ENCODE measurements at places on chromosomes 6 and 20.

- no peak for DNase-seq
Measured at GRCh38 chr6:136144251-136145023, 105.7 kb downstream of the MTFR2 start.

- no peak for DNase-seq
Measured at GRCh38 chr20:43238266-43238665, 48.6 kb upstream of the PTPRT start.

- no peak for DNase-seq
Measured at GRCh38 chr6:44059359-44060346, 67.6 kb downstream of the MRPL14 start.

DNA sequence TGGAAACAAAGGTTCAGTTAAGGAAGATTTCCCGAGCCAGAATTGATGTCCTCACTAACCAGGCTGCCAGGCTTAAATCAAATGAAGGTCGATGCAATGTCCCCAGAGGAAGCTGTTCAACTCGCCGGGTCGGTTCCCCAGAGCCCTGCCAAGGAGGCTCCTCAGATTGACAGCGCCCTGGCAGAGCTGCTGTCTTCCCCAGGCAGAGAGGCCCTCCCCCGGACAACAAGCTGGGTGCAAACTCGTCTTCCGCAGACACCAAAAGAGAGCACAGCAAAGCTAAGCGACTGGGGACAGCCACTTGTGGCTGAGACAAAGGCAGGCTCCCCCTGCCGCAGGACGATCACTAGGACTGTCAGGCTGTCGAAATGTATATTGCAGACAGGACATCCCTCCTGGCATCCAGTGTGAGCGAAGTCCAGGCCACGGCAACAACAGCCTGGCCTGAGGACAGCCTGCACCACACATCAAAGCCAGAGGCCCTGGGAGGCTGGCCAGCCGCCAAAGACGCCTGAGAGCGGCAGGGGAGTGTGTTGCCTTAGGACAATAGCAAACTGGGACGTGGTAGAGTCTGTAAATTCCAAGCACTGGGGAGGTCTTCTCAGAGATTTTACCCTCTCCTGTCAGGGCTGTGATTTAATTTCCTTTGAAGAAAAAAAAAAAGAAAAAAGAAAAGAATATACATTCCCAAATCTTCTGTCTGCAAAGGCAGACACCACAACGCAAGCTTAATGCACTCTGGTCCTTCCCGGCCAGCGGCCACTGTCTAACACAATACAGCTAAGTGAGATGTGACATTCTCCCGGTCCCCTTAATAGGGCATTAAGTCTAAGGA, 99.1 kb downstream of the HIVEP2 start:
- DNase-seq: no peak

GRCh38 chr6:12222405-12223366, 67.5 kb upstream of the EDN1 start:
- no peak for DNase-seq

DNA sequence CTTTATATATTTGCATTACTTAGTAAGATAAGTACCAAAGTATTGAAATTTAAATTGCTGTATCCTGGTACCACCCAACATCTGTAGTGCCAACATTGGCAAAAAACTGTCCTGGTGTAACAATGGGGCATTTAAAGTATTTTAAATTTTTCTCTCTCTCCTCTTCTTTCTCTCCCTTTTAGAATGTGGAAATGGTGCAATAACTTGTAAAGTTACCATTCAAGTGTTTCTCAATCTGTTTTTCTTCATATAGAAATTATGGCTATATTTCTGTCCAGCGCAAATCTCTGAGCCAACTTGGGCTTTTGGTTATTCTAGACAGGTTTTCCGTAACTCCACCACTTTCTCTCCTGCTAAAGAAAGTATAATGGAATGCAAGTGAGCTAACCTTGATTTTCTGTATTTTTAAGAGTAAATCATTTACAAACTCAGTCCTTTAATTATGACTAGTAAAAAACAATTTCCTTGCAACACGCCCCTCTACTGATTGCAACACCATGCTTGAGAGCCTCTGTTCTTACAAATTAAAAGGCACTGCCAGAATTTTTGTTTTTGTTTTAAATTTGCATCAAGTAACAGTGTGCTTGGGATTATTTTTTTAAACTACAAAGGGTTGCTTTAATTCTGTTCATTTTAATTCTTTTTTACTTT, 324.2 kb upstream of the CITED2 start:
- DNase-seq: no peak

DNA sequence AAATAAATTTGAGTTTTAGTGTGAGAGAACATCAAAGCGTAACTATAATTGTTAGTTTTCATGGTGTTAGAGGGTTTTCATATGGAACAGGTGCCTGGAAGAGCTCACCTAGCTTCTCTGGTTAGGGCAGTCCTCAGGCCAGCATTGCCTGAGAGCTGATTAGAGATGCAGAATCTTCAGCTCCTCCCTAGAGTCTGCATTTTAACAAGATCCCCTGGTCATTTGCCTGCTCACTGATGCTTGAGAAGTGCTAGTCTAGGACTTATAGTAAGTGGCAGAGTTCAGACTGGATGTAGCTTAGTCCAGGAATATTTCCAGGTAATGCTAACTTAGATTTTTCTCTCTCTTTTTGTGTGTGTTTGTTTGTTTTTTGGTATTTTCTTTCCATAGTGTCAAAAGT, 21.7 kb upstream of the SMIM26 start:
- no peak for DNase-seq

DNA sequence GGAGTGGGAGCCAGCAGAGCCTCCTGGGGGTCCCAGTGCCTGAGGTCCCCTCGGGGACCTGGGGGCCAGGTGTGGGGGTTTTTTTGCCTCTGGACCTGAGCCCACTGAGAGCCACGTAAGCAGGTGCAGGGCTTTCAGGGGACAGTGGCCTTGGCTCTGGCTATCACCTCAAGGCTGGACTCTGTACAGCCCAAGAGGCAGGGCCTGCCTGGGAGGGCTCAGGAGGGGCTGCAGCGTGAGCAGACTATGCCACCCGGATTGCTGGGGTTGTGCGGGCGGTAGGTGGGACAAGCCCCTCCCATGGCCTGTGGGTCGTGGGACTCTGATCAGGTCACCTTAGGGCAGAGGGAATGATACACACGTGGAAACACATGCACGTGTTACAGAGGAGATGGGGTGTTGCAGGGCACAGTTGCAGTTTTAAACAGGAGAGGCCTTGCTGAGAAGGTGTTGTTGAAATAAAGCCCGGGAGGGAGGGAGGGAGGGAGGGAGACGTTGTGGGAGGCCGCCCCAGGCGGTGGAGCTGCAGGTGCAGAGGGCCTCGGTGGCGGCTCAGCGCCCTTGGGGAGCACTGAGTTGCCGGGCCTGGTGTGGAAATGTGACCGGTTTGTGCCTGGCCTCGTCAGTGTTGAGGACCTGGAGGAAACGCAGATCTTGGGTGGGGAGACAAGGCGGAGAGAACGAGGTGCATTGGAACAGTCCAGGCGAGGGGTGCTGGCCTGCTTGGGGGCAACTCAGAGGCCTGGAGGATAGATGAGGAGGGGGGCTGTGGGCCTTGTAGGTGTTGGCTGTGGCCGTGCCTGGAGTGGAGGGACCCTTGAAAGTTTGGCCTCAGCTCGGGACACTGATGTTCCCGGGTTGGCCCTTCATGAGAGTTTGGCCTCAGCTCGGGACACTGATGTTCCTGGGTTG, 2.3 kb downstream of the TCEA2 start:
- DNase-seq: no peak

GRCh38 chr6:6815732-6816131, 227.2 kb downstream of the LY86 start:
- DNase-seq: no peak
